ENCODE measurements at places on chromosomes 4 and X.

GRCh38 chr4:39228377-39228776 is 46.0 kb downstream of the WDR19 start:
- DNase-seq = no peak

DNA sequence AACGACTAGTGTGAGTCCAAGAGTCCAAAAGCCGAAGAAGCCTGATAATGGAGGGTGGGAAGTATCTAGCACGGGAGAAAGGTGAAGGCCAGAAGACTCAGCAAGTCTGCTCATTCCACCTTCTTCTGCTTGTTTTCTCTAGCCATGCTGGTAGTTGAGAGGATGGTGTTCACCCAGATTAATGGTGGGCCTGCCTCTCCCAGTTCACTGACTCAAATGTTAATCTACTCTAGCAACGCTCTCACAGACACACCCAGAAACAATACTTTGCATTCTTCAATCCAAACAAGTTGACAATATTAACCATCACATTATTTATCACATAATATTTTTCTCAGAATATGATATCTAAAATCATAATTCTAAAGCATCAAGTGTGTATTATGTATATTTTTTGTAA is 1055.1 kb upstream of the PCDH10 start:
- no peak for DNase-seq

- no peak for DNase-seq
Observed at GRCh38 chr4:74038086-74038424, 434 bp downstream of the CXCL3 start.

GRCh38 chr4:67475155-67475554 is 70.1 kb downstream of the CENPC start:
- DNase-seq = no peak

DNA sequence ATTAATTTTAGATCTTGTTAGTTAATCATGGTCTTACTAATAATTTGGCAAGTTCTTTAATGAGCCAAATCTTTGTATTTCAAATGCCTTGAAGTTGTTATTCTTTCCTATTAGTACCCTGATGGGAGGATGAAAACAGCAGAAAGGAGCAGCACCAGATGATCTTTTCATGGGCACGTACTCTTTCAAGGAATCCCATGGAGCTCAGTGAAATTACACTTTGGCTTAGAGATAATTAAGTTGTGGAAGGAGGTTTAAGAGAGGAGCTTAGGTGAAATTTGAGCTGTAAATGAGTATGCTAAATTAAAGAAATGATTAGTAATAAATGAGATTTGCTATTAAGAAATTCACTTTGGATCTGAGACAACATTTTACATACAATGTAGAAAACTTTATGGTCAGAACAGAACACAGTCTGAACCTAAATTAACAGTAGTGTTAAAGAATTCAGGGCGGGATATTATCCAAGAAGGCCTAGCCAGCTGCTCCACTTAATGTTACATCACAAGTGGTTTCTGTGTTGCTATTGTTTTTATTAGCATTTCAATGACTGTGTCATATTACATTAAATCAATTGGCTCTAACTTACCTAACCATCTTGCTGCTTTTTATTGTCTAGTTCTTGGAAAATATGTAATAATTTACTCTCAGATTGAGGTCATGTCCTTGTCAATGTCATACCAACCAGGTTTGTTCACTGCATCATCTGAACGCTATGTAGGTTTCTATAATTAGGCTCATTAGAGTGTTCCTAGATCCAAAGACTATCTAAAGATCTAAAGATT is 3.9 kb downstream of the MTHFD2L start:
- no peak for DNase-seq

DNA sequence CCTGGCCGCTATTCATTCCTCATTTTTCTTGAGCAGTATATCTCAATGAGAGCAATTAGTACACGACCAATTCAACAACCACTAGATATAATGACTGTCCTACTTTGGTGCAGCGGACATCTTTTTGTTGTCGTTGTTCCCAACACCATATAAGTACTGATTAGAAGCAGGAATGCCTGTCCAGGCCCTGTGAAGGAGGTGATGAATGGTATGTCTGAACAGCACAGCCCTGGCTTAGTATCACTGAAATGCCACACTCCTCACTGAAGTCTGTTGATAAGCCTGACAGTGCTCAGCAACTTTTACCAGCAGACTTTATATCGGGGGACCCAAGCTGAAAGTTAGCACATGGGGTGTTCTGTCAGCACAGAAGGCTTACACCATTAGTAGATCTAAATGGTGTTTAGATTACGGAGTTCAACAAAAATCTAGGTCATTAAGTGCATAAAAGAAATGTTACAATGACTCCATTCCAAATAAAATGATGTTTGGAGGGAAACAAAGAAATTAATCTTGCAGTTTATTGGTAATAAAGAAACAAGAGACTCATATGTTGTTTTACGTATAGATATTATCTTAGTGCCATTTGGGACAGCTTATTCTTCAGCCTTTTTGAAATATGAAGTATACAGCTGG is 228.3 kb upstream of the TTC29 start:
- DNase-seq = no peak

DNA sequence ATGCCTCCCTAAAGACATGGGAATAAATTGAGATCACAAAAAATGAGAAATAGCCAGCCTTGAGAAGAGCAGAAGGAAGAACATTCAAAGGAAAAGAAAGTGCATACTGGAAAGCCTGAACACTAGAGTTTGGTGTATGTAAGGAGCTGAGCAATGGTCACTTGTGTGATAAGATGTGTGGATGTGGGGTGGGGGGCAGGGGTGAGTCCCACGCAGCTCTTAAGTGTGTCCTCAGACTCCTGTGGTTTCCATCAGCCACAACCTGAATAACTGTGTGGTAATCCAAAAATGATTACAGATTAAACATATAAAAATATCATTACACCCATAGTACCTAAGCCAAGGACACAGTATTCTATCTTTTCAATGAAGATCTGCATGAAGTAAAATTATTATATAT is 59.9 kb downstream of the ELOVL6 start:
- DNase-seq = no peak

GRCh38 chr4:10089346-10089745 is 27.3 kb downstream of the WDR1 start:
- DNase-seq = no peak

DNA sequence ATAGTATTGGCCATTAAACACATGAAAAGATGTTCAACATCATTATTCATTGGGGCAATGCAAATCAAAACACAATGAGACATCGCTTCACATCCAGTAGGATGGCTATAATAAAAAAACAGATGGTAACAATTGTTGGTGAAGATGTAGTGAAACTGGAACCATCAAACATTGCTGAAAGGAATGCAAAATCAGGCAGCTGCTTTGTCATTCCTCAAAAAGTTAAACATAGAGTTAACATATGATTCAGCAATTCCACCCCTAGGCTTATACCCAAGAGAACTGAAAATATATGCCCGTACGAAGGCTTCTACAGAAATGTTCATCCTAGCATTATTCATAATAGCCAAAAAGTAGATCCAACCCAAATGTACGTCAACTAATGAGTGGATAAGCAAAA is 144.0 kb upstream of the NAP1L5 start:
- DNase-seq = no peak
